ENCODE measurements at places on chromosomes 2 and 18.

DNA sequence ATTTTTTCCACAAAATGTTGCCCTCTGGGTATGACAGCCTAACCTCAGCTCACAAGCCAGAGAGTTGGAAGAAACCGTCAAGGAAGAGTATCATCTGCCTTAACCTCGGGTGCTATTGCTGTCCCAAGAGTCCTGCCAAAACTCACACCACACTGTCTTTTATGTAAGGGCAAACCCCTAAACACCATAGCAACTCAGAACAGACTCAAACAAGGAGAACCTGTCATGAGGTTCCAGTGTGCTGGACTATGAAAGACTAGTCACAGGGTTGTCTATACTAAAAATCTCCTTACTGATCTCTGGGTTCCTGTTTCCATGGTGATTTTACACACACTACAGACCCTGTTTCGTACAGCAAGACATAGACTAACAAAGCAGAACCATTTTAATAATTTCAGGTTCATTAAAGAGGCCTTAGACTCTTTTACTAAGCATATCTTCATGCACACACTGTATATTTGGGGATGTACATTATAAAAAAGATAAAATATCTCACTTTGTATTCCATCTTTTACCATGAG, 159.8 kb downstream of the PKP4 start:
- no peak for DNase-seq

DNA sequence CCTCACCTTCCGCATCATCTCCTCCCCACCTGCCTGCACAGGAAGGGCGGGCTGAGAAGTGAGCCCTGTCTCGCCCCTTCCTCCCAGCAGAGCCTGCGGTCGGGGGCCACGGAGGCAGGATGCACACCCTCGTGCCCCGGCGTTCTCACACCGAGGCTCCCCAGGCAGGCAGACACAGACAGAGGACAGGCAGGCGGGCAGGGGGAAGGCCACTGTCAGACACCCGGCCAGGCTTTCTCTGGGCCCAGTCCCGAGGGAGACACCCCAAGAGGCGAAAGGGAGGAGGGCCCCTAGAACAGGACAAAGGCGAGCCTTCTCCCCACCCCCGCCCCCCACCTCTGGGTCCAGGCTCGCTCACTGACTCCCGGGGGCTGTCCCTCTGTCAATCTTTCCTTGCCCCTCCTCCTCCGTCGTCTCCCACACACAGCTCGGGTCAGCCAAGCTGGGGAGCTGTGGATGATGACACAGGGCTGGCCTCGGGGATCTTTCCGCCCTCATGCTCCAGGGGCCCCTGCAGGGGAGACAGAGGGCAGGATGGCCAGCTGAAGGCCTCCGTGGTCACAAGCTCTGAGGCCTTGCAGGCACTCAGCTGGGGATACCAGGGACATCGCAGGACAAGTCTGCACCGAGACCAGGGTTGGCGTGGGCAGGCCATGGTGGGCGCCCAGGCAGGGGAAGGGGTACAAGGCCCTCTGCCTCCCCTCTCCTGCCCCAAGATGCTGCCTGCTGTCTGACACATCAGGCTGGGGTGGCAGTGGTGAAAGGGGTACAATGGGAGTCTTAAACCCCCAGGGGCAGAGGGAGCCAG, 24.9 kb downstream of the BIN1 start:
- DNase-seq, result peak; percentile 56

GRCh38 chr2:161273038-161273760, 35.0 kb upstream of the PSMD14 start:
- no peak for DNase-seq

GRCh38 chr2:201996006-201996405, 37.6 kb upstream of the FZD7 start:
- DNase-seq, result no peak

DNA sequence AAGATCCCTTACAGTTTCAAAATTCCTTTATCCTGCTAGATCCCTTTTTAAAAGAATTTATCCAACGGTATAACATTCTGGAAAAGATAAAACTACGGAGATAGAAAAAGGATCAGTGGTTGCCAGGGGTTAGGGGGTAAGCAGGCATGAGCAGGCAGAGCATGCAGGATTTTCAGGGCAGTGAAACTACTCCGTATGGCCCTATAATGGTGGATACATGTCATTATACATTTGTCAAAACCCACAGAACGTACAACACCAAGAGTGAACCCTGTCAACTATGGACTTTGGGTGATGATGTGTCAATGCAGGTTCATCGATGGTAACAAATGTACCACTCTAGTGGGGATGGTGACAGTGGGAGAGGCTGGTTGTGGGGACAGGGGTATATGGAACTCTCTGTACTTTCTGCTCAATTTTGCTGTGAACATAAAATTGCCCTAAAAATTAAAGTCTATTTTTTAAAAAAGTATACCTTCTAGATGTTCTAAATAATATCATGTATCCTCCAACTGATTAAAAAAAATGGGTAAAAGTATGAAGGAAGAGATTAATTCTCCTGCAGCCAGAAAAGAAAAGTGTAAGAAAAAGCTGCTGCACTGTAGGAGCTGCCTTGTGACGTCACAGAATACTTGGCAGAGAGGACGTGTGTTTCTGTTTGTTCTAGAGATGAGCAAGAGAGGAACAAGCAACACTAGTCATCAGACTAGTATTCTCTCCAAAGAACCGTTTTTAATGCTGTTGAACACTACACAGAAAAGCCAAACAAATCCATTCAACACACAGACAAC, 23.6 kb downstream of the ANKRD44 start:
- DNase-seq, result no peak

DNA sequence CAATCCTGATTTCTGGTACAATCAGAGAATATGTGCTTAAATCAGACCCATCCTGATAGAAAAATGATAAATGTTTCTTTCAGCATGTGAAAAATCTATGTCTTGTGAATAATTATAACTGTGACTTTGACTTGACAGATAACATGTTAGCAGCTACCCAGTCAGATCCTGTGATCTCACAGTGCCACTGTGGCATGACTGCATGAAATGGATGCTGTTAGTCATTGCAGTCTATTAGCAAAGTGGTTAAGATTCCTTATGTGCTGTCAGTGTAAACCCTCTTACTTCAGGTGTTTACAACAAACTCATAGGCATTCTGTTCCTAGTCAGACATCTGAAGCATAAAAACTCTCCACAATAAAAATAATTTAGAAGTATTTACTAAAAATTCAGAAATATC, 244.6 kb upstream of the RND3 start:
- DNase-seq, result no peak

DNA sequence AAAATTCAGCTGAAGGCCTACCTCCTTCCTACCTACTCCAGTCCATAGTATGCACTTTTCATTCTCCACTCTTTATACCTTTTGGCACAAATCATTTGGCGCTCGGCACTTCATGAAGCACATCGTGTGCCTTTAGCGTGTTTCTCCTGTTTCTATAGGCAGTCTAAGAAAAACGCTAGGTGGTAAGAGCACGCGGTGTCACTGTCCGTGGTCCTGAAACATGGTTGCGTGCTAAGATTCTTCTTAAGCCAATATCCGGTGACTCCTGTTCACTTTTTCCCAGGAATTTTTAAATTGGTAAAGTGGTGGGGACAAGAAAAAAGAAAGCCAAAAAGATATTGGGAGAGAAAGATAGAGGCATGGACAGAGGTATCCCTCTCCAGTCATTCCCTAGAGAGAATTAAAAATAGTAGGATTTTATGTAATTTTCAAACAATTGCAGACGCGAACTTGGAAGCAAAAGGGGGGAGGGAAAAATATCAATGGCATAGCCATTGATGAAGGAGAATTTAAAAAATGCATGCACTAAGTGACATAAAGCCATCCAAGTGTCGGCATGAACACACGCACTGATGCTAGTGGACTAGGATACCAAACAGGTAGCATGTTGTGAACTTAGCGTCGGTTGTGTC, 1.4 kb upstream of the CTNNA2 start:
- DNase-seq, result no peak

DNA sequence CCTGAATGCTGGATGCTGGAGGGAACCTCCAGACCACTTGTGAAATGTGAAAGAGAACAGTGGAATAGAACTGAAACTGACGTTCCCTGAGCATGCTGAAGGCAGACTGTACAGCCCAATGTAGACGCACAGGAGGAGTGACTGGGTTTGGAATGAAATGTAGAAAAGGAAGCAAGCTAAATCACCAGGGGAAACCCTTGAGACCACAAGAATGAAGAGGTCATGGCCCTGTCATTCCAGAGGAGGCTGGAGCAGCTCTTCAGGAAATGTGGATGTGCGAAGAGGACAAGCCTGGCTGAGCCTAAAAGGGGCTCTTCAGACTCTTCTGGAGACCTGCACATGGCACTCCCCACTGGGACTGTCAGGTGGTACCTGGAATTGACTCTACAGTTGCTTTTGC, 118.5 kb upstream of the ALPP start:
- no peak for DNase-seq

DNA sequence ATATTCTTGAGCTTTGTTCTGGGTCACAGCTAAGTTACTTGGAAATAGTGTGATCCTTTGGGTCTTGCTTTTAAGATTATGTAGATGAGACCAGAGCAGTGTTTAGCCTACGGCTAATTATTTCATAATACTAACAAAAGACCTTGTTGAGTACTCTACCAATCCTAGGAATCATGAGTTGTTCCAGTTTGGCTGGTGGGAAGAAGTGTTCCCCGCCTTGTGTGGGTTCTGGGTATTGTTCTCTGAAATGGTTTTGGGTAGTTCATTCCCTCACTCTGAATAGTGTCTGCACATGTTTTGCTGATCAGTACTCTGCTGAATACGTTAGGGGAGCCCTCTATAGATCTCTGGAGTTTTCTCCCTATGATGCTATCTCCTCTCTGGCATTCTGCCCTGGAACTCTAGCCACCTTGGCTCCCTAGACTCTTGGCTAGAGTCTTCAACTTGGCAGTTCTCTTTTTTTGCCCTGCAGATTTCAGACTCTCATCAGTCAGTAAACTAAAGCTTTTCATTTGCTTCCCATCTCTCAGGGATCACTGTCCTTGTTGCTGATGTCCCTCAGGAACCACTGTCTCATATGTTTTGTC, 48.4 kb downstream of the NEMP2 start:
- DNase-seq, result no peak

DNA sequence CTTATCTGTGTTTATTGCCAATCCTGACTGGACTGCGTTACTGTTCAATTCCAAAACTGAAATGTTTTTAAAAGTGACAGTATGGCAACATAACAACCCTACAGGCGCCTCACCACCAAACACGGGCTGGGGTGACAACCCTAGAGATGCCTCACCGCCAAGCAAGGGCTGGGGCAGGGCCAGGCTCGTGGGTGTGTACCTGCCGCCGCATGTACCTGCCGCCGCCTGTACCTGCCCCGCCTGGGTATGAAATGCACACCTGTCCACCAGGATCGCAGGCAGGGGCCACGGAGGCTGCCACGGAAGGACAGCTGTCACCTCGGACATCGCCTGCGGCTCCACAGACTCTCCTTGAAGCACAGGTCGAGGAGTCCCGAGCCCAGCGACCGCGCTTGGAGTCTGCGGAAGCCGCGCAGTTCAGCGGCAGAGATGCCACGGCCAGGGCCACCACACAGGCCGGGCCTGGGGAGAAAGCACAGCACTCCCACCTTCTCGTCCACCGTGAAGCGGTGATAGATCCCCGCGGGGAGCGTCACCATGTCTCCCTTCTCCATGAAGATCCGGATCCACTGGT, 18.9 kb downstream of the ADI1 start:
- DNase-seq, result no peak

GRCh38 chr2:67600946-67601345, 203.8 kb downstream of the ETAA1 start:
- DNase-seq, result no peak

DNA sequence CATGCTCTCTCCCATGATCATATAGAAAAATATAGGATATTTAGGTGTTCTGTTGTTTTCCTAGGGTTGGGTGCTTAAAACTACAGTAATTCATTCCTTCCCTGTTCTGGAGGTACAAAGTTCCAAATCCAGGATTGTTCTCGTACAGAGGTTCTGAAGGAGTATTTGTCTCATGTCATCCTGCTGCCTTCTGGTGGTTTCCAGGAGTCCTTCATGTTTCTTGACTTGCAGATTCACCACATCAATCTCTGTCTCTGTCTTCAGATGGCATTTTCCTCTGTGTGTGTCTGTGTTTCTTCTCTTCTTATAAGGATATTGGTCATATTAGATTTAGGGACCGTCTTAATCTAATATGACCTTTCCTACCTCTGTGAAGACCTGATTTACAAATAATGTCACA, 397.9 kb downstream of the NYAP2 start:
- no peak for DNase-seq

DNA sequence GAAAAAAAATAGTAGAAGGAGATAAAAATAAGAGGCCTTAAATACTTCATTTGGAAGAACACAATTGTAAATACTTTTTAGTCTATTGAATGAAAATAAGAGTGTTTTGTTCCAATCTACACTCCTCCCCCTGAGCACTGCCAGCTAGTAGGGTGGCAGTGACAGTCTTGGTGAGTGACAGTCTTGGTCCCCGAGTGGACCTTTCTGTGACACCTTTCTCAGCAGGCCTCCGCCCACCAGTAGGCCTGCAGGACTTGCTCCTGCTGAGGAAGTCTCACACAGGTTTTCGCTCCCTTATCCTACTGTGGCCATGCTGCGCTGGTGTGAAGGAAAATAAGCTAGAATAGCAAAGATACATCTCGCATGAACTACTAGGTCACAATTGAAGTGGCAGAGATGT, 666.8 kb downstream of the NR4A2 start:
- no peak for DNase-seq

DNA sequence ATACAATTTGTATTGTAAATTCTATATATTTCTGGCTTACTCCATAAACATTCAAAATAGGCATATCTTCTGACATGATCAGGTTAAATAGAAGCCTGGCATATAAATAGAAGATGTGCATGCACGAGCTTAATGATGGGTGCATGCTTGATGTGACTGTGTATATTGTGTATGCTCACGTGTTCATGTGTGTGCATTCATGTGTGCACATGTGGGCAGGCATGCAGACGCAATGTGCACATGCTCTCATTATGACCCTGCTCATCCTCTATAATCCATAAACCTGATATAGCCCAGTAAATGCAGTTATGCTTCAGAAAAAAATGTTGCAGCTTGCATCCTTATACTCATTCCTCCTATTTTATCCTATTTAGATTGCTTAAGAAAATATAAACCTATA, 29.2 kb downstream of the RAB27B start:
- DNase-seq, result no peak

DNA sequence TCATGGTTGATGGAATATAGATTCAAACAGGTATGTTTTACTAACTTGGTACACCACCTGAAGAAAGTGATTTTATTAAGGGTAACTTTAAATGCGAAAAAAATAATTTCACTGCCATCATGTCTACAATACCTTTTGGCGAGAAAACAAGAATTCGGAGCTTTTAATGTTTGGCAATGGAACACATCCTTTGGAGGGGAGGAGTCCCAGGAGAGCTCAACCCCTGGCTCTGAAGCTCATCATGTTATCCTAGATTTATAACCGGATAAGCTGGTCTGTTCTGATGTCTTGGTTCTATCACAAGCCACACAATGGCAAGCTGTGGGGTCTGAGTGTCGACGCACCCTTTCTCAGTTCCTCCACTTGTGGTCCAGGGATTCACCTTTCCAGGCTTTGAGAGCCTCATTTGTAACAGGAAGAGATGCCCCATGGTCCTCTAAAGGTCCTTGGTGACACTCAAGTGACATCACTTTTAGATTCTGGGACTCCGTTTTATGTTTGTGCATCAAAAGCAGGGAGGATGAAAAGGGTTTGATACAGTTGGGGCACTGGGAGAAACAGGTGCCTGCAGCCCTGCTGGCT, 172.7 kb downstream of the BCL2 start:
- DNase-seq, result no peak

GRCh38 chr2:130845505-130846085, 8.9 kb downstream of the ARHGEF4 start:
- no peak for DNase-seq
